Activated CD4-positive, alpha-beta T cell treated with anti-CD3 and anti-CD28 coated beads for 48 hours (primary cell): ENCODE measurements at places on chromosomes 16 and 17.

DNA sequence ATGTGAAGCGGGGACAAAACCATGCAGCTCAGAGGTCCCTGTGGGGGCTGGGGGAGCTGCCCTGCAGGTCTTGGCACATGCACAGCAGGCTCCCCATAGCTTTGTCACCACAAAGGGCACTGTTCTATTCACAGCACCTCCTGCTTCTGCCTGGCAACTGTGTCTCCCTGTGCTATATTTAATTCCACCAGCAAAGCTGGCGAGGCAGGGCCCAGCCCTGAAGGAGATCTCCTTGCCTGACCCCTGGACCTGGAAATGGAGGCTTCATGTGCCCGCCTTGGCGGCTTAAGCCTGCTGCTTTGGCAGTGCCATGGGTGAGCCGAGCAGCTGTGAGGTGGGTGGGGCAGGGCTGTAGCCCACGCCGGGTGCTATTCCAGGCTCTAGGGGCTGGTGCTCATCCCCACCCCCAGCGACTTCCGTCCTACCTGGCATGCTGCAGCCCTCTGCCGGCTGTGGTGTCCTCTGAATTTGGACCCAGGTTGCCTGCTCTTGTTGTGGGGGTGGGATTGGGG, 6.8 kb downstream of the LDHD start:
- no peak for DNase-seq

DNA sequence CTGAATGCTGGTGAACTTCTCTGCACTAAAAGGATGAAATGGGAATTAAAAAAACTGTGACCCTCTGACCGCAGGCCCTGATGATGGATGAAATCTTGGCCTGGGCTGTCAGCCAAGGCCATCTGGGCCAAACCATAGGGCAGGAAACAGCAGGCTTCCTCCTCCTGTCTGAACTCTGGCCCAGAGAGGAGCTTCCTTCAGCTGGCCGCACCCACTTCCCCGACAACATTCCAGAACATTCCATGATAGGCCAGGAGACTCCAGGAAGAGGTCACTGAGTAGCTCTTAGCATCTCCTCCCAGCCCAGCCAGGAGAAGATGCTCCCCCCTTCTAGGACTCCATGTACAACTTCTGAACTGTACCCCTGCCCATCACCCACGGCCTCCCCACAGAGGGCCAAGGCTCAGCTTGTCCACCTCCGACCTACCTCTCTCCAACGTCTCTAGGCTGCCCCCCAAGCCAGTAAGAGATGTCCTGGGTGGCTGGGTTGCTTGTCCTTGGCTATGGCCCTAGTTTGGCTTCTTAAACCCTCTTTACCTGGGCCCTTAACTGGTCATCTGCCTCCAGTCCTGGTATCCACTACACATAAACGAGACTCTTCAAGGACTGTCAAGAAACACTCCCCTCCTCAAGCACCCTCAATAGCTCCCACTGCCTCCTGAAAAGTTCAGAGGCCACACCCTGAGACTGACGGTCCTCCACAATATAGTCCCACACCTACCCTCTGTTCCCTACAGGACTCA, 1.7 kb downstream of the RPH3AL start:
- DNase-seq: no peak

DNA sequence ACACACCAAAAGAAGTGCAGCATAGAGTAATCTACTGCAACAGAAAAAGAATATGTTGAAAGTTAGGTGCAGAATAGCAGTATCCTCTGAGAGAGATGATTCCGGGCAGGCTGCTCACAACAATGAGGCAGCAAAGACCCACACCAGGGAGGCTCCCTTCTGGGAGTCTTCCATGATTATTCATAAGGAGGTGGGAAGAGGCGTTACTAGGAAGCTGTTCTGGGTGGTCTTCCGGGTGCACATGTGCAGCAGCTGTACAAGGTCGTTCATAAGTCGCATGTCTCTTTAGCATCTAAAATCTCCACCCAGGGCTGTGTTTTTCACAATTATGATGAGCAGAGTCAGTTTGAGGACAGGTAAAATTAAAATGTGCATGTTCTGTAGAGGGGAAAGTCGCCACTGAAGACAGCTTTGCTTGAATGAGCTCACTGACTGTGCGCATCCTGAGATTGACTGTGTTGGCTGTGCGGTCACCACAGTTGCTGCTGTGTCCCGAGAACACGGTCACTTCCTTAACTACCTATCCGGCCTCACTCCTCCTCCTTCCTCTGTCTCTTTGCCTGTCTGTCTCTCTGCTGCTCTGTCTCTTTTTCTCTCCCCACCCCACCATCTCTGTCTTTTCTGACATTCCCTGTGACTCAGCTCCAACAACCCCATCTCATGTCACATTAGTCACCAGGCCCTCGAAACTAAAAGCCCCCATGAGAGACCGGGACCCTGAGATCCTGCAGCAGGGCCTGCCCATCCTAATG, 125.5 kb upstream of the HSBP1 start:
- no peak for DNase-seq

- no peak for DNase-seq
These were observed 44.8 kb downstream of the WNT3 start for GRCh38 chr17:46773676-46774075.

DNA sequence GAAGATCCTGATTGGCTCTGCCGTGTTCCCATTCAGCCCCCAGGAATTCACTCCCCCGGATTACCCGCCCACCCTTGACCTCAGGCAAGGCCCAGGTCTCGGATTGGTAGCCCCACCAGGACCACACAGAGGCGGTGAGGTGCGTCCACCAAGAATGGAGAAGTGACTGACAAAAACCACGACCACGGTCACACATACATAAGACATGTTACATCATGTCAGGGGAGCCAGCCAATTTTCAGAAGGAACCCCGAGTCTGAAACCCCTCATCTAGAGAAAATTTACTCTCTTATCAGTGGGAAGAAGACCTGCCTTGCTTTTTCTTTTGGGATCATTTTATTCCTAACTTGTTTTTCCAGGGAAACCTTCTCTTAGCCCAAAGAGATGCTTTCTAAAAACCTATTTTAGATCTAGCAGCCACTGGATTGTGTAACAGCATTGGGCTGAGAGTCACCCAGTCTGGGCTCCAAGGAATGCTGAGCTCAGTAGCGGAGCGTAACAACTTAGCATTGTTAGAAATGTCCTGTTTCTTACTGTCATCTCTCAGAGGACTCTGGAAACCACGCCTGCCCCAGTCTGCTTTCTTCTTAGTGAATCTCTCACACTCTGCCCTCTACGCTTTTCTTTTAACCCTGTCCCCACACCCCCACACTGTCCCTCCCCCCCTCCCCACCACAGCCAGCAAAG, 164.1 kb downstream of the CMIP start:
- no peak for DNase-seq

GRCh38 chr16:65010125-65010524, 111.7 kb downstream of the CDH11 start:
- DNase-seq: no peak
